Urothelium cell line (cell line): ENCODE measurements at places on chromosomes 2 and 18.

DNA sequence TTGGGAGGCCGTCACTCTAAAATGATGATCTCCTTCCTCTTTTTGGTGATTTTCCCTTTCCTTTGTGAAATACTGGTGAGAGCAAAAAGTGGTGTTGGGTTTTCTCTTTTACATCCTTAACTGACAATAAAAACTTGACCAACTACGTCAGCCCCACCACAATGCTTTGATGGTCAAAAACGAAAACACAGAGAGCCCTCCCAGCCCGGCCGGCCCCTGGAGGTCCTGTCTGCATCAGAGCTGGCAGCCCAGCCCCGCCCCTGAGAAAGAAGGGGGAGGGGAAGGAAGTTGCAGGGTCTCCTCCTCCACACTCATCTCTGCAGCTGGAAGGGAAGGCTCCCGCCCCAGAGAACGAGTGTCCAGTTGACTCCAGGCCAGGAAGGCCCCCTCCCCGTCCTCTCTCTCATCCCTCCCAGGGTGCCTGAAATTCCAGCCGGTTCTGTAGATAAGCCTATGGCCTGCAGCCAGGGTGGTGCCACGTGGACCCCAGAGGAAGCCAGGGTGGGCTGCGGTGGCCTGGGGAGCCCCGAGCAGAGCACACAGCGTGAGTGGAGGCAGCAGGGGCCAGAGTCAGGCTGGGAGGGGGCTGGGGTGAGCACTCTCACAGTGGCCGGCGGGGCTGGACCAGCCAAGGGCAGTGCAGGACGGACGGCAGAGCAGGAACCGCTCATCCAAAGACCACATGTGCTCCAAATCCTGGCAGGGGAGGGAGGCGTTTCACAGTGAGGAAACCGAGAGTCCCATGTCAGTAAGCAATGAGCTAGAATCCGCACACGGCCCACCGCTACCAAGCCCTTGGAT lies 19.8 kb downstream of the BIN1 start:
- DNase-seq = no peak

- DNase-seq = no peak
These were observed 1.6 kb upstream of the STK17B start for GRCh38 chr2:196172951-196173350.

DNA sequence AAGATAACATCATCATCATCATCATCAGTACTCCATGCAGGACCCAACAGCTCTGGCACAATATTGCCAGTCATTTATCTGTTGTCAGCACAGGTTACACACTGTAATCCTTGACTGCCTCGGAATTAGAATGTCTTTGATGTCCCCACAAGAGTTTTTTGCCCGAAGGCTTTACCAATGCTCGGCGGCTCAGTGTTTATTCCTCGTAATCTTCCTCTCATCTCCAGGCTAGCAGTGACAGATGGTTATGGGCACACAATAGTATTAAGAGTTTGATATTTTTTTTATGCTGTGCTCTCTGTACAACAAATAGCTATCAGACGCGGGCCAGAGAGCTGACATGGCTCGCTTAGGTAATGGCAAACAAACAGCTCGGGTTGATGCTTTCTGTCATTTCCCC lies 515.2 kb downstream of the ZEB2 start:
- DNase-seq = no peak

- DNase-seq = no peak
These were observed 81.5 kb upstream of the STON1 start for GRCh38 chr2:48448274-48449061.

DNA sequence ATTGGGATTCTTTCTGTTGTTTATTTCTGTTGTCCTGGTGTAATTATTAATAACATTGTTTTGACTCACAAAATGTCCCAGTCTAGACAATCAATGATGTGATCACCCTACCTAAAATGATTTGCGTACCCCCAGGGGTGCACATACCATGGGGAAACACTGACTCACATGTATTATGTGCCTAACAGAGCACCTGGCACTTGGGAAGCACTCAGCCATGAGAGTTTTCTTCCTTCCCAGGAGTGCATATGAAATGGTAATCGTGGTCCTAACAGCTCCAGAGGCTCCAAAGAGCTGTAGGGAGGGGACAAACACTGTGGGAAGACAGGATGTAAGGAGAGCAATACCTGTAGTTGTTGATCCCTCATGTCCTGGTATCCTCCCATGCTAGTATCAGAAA lies 187.8 kb upstream of the ERBB4 start:
- DNase-seq = no peak

DNA sequence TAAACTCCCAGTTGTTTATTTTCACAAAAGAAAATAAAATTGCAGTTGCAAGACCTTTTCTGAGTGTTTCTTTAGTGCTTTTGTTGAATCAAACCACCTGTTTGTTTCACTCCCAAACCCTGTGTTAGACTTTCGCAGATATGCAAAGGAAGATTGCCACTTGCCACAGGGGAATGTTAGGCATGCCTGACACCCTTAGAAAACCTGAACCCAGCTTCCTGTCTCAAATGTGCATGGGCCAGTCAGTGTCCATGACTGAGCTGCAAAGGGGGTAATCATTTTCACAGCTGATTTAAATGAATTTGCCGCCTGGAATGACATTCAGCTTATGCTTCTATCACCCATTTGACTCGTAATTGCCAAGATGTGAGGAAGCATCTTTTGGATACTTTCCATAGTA lies 17.5 kb downstream of the TGOLN2 start:
- no peak for DNase-seq

DNA sequence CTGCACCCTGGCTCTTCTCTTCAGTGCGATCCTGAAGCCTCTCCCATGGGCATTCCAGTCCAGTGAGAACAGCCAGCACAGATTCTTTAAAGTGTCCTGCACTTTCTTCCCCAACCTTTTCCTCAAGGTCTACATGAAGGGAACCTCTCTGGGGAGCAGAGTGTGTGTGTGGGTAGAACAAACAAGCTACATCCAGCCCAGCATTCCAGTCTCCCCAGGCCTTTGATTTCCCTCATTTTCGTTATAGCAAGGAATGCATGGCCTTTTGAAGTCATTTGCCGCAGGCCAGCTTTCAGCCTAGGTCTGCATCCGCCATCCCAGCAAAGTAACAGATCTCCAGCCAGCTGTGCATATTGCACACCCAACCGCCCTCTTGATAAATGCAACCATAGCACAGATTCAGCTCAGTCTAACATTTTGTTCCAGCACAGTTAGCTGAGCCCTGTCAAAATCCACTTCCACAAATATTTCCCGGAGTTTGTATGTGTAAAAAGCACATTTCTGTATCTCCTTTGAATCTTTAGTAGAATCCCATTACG lies 44.6 kb downstream of the CD8B2 start:
- no peak for DNase-seq

- DNase-seq = no peak
These were observed 159.1 kb downstream of the LRRTM1 start for GRCh38 chr2:80145499-80145898.

- no peak for DNase-seq
These were observed 216.5 kb downstream of the DYSF start for GRCh38 chr2:71669628-71670429.

DNA sequence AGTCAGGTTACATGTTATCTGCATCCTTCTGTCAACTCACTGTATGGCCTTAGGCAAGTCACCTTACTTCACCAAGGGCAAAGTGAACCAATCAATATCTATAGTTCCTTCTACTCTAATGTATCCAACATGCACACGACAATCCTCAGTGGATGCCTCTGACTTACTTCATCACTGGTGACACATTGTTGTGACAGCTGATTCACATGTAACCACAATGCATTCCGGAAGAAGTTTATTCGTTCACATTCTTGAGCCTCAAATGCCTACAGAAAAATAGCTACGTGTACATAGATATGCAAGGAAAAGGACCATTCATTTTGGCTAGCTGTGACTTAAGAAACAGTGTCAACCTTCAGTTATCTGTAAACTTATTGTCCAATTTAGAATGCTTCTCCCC lies 26.3 kb upstream of the EPG5 start:
- peak; percentile 31 for DNase-seq

DNA sequence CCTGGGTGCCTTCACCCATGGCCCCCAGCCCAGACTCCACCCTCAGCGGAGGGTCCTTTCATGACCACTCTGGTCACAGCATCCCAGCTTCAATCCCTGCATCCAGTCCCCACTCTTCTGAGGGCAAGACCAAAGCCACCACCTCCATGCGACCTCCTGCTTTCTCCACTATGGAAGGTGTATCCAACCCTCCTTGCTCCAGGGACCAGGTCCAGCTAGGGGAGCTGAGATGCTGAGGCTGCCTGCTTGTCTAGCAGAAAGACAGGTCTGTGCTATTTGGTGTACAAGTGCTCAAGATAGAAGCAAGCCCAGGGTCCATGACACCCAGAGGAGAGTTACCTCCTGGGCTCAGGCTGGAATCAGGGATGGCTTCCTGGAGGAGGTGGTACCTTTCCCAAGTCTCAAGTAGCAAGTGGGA lies 73.8 kb upstream of the RAB6C start:
- DNase-seq = no peak

DNA sequence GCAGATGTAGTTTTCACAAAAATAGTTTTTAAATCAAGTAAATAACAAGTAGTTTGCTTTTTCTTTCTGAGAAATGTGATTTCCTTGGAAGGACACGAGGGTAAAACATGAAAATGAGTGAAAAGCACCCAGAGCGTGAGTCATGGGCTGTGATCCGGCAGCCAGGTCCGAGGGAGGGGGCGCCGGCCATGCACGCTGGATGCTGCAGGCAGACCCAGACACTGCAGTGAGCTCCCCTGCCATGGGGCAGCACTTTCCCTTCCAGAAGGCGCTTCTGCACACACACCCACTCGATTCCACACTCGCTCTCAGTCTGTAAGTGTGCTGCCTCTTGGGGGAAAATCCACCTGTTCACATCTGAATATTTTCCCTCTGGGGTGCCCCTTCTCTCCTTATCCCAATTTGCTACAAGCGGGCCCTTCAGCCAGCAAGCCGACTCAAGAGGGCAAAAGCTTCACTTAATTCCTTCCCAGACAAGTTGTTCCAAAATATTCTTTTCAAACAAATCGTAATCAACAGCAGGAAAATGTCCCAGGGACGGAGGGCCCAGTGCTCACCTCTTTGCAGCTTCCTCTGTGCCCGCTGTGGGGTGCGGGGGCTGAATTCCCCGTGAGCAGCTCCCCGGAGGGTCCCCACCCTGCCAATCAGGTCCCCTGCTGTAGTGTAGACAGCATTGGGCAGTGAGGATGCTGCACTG lies 87.0 kb upstream of the ID2 start:
- DNase-seq = no peak

DNA sequence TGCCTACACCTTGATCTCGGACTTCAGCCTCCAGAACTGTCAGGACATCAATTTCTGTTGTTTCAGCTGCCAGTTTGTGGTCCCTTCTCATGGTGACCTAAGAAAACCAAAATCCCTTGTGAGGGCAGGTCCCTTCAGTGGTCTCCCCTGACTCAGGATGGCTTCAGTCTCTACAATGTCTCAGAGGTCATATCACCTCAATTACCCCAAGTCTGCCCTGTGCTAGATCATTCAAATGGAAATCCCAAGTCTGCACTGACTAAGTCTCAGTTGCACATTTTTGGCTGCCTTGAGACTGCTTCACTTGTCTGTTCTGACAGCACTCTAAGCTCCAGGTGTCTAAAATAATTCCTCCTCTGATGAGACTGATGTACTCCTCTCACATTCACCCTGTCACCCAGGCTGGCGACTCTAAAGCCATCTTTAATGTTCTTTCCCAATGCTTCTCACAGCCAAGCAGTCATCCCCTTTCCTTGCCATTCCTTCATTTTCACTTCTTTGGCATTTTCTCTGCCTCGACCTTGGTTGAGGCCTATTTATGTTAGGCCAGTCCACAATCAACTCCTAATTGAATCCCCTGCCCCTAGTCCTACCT lies 470.8 kb downstream of the DLGAP1 start:
- DNase-seq = no peak

GRCh38 chr2:218405746-218406208 lies 6.1 kb downstream of the CTDSP1 start:
- DNase-seq = no peak

DNA sequence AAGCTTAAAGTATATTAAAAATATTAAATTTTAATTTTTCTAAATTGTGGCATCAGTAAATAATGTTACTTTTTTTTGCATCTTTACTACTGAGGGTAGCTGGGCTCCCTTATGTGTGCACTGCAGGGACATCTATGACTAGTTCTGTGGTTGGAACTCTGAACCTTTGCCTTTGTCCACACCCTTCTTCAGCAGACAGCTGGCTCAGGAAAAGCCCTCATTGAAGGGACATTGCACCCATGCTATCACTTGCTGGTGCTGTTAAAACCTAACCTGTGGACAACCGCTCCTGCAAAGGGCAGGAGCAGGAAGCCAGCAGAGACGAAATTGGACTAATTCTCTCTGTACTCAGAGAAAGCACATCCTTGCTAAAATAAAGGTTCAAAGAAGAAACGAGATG lies 30.1 kb downstream of the MOCOS start:
- DNase-seq = no peak

DNA sequence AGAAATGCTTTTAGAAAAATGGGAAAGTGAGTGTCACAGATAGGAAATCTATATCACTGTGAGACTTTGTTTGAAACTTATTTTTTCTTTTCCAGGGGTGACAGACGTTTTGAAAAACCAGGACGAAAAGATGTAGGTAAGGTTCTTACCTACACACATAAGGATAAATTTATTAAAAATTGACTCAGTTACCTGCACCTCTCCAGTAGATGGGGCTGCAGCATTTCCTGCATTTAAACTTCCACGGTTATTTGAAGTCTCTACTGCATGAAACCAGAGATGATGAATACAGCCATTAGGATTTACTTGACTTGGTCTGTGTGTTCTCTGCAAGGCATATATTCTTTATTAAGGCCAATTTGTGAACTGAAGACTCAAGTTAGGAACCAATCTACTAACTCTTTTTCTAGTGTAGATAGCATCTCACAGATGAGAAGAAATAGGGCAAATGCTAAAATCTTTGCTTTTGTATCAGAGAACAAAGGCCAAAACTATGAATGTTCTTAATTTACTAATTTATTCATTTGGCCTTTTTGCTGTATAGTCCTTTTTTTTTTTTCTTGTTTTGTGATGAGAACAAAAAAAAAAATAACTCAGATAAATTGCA lies 15.0 kb downstream of the KCNJ13 start:
- DNase-seq = peak; percentile 42

GRCh38 chr18:22434973-22435608 lies 17.4 kb upstream of the CTAGE1 start:
- peak; percentile 36 for DNase-seq

GRCh38 chr2:96899413-96899741 lies 29.5 kb upstream of the SEMA4C start:
- no peak for DNase-seq

DNA sequence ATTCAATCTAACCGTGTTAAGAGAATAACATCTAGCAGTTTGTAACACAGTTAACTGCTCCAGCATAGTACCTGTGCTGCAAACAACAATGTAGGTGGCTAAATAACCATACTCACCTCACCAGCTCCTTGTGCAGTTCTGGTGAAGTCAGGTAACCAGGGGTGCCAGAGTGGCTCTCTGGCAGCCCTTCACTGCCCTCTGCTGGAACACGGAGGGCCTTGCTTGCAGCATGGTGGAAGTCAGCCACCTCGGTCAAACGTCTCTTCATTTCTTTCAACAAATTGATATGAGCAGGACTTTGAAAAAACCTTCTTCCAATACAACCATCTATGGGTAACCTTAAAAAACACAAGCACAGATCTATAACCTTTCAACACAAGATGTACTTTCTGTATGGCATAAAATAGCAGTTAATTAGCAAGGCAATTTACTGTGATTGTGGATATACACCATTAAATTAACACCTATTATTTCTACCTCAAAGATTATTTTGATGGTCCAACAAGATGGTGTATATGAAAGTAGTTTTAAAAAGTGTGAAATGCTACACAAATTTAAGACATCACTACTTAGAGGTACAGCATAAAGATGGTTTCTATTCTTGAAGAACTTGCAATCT lies 56.6 kb downstream of the EPG5 start:
- DNase-seq = peak; percentile 48

GRCh38 chr2:238151628-238152235 lies 7.0 kb upstream of the ERFE start:
- no peak for DNase-seq
